ENCODE measurements at places on chromosomes 1 and 21.

DNA sequence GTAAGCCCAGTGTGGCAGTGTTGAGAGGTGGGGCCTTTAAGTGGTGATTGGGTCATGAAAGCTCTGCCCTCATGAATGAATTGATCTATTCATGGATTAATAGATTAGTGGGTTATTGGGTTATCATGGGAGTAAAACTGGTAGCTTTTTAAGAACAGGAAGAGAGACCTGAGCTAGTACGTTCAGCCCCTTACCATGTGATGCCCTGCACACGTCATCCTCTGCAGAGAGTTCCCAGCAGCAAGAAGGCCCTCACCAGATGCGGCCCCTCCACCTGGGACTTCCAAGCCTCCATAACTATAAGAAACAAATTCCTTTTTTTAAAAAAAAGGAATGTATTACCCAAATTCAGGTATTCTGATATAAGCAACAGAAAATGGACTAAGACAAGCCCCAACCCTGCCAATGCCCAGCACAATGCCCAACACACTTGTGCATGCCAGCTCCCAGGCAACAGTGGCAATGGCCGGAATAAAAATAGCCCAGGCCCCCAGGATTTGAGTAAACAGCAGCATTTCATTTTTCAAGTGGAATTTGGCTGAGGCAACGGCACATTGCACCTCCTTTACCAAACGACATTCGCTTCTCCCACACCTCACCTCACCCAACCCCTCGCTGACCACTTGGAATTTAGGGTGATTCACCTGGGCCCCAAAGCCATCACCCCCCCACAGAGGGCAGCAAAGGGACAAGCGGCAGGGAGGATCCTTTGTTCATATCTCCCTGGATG lies 215.9 kb downstream of the TOMM20 start:
- no peak for DNase-seq

DNA sequence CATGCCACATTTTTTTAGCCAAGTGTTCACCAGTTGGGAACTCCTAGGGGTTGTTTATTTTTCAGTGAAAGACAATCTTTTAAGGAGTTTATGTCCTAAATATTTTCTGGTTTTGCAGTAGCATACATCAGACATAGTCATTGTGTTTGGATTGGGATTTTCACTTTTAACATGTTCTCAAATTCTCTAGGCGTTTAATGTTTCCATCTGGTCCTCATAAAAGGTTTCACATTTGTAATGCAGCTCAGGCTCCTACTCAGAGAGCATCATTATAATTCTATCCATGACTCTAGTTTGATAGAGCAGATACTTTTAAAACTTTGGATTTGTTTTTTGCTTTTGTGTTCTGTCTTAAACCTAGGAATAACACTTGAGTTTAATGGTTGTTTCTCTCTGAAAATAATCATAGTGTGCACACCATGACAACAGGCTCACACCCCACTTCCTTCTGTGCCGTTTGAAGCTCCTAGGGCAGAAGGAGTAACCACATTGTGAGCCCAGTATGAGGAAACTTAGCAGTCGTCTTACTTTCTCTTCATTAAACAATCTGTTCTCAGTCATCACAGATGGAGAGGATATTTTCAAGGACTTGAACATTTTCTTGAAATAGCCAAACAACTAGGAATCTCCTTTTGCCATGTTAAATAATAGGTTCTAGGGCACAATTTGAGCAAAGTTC lies 219.6 kb downstream of the PDE4B start:
- no peak for DNase-seq

DNA sequence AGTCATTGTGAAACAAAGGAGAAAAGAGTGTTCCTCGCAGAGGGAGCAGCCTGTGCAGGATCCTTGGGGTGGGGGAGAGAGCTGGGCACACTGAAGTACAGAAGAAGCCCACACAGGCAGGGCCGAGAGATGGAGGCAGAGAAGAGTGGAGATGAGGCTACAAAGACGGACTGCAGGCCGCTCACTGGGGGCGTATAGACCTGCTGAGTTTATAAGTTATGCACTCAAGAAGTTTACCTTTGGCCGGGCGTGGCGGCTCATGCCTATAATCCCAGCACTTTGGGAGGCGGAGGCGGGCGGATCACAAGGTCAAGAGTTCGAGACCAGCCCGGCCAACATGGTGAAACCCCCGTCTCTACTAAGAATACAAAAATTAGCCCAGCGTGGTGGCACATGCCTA lies 7.6 kb upstream of the SLAMF9 start:
- no peak for DNase-seq

GRCh38 chr21:36858320-36858957 lies 108.0 kb downstream of the HLCS start:
- no peak for DNase-seq

GRCh38 chr1:37629008-37629407 lies 5.7 kb downstream of the RSPO1 start:
- DNase-seq, result no peak

- no peak for DNase-seq
These were observed 8.3 kb upstream of the AIM2 start for GRCh38 chr1:159084867-159085266.

GRCh38 chr1:150808121-150808520 lies at the start of gene CTSK:
Gene CTSK (minus strand): TSS chr1:150808260. CDS start chr1:150806805, 1,455 bp downstream.
- no peak for DNase-seq

- no peak for DNase-seq
These were observed 5.8 kb upstream of the SLC44A5 start for GRCh38 chr1:75616436-75617433.

- DNase-seq, result no peak
These were observed 139.1 kb downstream of the DUSP10 start for GRCh38 chr1:221602830-221603229.

DNA sequence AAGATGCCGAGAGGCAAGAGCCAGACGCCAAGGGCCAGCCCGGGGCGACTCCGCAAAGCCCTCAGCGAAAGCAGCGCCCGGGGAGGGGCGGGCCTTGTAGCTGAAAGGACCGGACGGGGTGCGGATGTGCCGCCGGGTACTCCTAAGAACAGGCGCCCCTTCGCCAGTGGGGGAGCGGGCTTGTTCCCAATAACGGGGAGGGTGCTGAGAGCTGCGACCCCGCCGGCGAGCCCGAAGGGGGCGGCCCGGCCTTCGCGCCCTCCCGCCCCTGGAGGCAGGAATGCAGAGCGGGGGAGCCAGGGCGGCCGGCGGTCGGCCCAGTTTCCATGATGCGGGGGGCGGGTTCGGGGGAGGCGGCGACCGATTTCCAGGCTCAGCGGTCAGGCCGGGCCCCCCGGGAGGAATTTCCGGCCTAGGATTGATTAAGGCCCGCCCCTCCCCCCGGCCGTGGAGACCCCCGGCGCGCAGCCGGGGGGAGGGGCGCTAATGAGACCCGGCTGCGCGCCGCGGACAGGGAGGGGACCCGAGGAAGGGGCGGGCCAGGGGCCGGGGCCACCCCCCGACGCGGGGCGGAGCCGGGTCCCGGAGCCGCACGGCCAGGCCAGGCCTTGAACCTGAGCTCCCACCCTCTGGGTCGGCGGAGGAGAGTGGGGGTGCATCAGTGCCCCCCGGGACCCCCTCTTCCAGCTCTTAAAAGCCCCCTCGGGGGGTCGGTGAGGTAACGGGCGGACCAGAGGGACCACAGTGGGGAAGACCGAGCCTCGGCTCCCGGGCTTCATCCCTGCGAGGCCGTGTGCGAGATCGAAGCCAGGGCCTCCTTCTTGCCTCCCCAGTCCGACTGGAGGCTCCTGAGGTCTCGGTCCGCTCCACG lies 898 bp upstream of the TMEM200B start:
- DNase-seq, result peak; percentile 19

DNA sequence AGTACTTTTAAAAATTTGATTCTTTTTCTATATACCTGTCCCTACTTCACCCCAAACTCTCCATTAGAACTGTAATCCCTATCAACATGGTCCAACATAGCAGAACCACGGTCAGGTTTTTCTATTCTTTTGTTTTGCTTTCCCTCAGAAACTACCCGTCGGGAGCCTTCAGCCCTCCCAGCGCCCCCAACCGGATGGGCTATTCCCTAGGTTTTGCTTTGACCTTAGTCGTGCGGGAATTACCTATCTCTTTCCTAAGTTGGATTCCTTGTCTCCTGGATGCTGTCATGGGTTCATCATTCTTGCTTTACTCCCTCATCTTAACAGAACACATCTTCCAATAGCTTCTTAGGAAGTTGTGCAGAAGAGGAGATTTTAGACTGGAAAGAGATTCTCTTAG lies 97.5 kb upstream of the LBR start:
- no peak for DNase-seq

- DNase-seq, result no peak
These were observed 74.4 kb upstream of the SDC3 start for GRCh38 chr1:30982937-30983336.

DNA sequence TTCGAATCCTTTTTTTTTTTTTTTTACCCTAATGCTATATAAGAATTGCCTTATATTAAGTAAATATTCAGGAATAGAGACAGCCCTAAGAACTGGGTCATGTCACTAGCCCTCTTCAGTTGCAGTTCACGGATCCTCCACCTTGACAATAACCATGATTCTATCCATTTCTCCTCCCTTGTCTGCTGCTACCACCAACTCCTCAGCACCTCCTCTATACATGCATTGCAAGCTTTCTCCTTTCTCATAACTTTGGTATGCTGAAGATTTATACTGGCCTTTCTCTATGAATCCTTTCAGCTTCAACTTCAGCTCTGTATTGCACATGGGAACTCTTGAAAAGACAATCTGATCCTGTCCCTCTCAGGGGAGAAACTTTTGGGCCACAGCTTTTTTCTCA lies 14.3 kb upstream of the DR1 start:
- no peak for DNase-seq

GRCh38 chr1:107940701-107941100 lies 24.3 kb downstream of the VAV3 start:
- DNase-seq, result no peak

DNA sequence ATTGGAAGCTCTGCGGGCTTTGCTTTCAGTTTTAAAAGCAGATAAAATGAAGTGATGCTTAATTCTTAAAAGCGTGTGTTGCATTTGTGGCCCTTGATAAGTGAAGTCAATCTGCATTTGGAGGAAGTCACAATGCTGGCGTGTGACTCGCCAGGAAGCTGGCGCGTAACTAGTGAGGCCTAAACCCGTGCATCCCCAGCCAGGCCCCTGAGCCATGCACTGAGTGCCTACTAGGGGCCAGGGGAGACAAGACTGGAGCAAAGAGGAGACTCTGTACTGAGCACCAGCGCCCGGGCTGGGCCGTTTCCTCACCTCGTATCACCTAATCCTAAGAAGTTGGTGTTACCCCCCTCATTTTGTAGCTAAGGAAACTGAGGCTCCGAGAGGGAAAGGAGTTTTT lies 4.6 kb upstream of the DDOST start:
- no peak for DNase-seq

DNA sequence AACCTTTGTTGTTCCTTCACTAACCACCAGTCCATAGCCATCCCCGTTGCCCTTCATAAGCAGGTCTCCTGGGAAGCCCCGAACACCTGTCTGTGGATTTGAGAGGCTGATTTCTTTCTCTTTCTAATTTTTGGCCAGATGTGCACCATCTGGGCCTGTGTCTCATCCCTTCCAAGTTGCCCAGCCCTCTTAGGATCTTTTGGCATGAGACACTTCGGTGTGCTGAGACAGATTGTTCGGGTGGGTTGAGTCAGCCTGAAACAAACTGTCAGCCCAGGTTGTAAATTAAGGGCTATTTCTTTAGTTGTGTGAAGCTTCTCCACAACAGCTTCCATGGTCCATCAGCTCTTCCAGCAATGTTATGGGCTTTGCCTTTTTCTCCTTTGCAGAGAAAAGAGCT lies 1.4 kb upstream of the DNAJC11 start:
- no peak for DNase-seq

DNA sequence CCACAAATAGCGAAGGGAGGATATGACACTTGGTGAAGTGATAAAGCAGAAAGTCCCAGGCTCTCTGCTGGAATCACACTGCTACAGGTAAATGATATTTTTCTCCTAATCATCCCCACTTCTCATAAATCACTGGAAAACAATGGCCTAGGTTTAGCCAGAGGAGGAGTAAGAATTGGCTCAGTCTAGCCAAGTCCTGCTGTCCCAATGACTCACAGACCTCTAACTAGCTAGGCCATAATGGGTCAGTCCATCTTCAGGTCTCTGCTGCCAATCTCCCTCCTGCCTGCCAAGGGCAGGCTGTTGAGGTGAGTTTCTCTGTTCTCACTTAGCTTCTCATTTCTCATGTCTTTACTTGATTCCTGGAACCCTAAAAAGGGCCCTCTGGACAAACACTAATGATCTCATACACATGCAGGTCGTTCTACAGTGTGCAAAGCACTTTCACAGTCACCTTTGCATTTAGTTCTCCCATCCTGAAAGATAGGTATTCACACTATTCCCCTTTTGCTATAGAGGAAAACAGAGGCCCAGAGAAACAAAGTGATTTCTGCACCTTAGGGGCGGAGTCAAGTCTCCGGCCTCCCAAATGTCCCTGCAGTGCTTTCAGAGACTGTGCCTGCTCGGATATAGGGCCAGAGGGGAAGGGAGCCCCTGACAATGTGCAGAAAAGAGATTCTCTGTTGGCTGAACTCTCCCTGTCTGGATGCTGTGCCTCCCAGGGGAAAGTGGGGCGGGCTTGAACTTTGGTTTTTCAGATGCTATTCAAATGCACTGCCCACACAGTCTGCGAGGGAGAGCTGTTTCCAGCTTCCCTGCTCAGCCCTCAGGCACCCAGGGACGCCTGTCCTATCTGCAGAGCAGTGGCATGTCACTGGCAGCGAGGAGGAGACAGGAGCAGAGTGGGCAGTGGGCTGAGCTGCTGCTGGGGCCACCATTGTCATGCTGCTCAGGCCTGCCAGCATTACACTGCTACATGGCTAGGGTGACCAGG lies 3.9 kb upstream of the CDK18 start:
- DNase-seq, result no peak

GRCh38 chr1:152884085-152884484 lies 6.0 kb downstream of the SMCP start:
- no peak for DNase-seq

GRCh38 chr1:233364026-233364425 lies 36.5 kb downstream of the MAP3K21 start:
- no peak for DNase-seq

DNA sequence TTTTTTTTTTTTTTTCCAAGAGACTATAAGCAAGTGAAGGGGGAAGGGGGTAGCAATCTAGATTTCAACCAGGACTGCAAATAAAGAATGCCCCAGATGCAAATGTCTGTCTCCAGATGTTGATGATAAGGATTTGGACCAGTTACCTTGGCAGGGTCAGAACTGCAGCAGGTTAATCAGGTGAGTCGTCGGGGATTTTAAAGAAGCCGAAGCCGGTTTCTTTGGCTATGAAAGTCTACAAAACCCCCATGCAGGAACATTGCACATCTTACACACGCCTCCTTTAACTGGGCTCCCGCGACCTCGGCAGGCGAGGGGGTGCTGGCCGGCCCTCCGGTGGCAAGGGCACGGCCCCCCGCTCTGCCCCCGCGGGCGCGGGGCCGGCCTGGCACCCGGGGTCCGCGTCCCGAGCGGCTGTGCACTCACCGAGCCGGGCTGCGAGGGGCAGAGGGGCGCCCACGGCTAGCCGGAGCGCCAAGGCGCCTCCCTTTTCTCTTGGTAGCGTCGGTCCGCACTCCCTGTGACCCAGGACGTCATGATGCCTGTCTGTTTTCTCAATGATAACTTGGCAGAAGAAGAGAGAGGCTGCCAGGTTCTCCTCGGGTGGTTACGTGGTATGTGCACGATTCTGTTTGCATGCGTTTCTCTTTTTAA lies 366.3 kb upstream of the ESRRG start:
- no peak for DNase-seq
